NCI-H510A (cell line): ENCODE measurements at places on chromosomes 7 and 10.

GRCh38 chr10:98577168-98577567 is 130.4 kb upstream of the HPS1 start:
- DNase-seq, result no peak

- peak; percentile 33 for DNase-seq
These were observed 21.9 kb downstream of the PDCD4 start for GRCh38 chr10:110893559-110894179.

GRCh38 chr10:26090026-26090425 is 126.5 kb upstream of the GAD2 start:
- no peak for DNase-seq

DNA sequence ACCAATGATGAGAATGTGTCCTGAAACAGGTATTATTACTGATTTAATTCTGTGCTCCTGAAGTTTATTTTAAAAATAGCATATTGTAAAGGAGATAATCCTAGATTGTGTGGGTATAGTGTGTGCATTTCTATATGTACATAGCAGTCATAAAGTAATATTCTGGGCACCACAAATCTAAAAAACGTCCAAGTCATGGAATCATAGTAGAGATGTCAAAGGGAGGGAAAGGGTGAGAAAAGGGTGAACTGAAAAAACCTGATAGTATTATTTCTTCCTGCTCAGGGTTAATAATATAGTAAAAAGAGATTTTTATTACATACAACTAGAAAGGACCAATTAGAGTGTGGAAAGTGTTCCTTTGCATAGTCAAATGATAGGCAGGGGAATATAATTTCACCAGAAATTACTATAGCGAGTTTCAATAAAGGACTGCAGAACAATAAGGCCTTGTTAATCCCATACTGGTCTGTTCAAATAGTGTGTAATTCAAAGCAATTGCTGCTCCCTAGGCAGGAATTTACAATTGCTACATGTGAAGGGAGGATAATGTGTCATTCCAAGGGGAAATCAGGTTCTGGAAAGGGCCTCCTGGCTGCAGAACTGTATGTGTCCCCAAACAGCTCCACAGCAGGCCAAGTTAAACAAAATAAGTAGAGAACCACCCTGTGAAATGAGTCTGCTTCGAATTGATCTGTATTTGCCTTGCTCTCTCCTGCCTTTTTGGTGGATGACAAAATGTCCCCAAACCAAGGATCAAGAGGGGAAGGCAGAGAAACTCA is 42.5 kb upstream of the KMT2E start:
- no peak for DNase-seq

DNA sequence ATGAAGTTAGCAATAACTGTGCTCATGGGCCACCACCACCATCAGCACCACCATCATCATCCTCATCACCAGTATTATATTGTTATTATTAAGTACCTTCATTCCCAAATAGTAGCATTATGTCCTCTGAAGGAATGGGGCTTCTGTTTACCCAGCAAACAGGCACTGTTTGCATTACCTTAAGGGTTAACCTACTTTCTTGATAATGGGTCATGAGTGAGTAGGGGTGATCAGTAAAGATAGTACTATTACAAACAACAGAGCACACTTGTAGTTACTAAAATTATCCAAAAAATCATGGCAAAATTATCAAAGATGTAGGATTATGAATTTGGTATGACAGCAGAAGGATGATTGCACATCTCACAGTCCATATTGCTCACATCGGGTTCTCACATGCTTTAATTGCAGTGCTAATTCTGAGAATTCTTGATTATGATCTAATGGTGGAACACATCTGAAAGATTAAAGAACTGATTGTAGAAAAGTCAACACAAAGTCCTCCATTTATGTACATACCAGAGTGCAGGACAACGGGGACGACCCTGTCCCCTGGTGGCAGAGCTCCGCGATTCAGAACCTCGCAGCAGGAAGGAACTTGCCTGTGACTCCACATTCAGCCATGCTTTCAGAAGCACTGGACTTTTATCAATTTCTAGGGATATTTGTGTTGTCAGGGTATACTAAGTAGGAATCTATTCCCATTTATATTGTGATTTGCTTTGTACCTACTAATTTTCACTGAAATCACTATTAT is 31.0 kb downstream of the PDE1C start:
- no peak for DNase-seq

- DNase-seq, result no peak
These were observed 63.1 kb upstream of the CNTNAP2 start for GRCh38 chr7:146053492-146053891.

DNA sequence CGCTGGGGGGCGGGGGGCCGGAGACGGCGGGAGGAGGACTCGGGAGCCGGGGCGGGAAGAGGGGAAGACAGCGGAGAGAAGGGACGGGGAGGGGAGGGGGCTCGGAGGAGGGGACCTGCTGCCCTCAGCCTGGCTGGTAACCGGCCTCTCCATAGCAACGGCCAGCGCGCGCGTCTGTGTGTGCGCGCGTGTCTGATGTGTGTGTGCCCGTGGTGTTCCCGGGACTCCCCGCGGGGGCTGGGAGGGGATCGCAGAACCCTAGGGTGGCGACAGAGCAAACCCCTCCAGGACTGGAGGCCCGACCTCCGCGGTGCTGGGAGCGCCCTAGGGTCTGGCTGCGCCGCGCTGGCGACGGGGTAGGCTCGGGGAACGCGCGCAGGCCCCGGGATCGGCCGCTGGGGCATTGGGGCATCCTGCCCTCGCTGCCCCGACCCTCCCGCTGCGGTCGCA is 356.3 kb downstream of the DNAJB6 start:
- DNase-seq, result no peak

GRCh38 chr7:1540776-1541271 is 10.3 kb downstream of the MAFK start:
- DNase-seq, result no peak

GRCh38 chr7:68821846-68822245 is 776.4 kb upstream of the AUTS2 start:
- no peak for DNase-seq

DNA sequence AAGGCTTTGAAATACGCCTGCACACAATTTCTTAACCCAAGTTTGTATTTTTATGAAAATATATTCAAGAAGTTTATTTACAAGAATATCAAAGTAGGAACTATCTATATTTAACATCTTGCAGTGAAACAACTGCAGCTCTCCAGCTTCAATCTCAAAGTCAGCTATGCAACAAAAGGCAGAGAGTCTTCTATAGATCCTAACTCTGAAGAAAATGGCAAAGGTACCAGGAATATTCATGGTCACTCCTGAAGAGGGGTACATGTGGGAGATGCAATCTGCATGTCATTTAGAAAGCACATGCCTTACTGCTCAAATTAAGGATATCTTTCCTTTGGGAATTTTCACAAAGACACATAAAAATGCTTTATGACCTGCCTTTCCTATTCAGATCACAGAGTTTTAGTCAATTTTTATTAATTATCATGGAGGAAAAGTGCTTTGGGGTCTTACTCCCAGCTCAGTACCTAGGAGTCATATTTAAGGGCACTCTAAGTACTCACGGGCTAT is 1.5 kb downstream of the ANK3 start:
- no peak for DNase-seq

GRCh38 chr10:29746080-29746797 is 111.5 kb upstream of the SVIL start:
- no peak for DNase-seq

- no peak for DNase-seq
These were observed 45.2 kb downstream of the LRRC20 start for GRCh38 chr10:70337201-70337651.

DNA sequence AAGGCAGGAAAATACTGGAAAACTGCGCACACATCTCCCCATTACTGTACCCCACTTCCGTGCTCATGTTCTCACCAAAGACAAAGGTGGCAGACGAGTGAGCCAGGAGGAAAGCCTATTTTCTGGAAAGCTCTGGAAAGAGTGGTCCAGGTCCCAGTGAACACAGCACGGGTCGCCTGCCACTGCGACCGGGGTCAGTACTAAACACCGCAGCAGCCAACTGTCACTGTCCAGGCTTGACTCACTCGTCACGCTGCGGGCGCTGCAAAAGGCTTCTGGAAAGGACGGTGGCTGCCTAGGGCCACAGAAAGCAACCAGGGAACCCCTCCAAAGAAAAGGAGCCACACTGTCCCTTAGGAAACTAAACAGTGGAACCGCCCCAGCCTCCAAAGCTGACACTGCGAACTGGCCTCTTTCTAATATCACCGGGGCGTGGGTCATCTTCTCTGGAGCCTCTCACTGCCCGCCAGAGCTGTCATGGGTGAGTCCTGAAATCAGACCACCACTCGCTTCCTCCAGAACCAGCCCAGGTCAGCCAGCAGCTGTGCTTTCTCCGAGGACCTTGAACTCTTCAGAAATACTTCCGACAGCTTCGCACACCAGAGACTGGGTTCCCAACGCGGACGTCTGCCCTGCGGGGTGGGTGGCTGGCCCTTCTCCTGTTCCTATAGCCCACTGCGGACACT is 4.0 kb downstream of the RADIL start:
- DNase-seq, result no peak

DNA sequence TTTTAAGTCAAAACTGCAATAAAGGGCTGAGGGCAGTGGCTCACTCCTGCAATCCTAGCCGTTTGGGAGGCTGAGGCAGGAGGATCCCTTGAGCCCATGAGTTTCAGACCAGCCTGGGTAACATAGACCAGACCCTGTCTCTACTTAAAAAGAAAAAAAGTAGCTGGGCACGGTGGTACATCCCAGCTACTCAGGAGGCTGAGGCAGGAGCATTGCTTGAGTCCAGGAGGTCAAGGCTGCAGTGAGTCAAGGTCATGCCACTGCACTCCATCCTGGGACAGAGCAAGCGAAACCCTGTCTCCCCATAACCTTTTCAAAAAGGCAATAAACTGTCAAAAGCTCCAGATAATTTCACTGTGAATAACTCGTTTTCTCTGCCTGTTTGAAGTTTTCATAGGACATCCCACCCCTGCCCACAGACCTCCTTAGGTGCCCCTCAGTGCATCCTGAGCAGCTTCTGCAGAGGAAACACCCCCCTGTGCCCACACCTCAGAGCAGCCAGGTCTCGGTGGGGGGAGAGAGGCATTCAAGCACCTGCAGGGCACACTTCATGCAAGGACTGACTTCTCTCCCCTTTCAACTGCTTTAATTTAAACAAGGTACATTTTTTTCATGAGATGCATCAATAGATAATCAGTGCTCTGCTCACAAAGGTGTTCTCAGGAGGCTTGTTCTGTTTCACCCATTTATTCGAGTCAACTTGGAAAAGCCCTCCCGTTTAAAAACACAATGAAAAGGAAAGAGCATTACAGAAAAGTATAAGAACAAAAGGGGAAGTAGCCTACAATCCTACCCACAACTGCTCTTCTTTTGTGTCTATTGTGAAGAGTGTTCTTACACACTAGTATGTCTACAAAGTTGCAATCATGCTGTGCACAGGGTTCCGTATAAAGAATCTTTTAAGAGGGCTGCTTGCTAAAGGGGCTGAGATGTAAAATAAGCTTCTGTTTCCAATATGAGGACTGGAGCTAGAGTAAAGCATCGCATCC is 104.9 kb downstream of the KMT2E start:
- no peak for DNase-seq

- no peak for DNase-seq
These were observed 163.6 kb upstream of the HPS1 start for GRCh38 chr10:98610301-98610700.

GRCh38 chr7:148464947-148465346 is 125.6 kb upstream of the C7orf33 start:
- no peak for DNase-seq

- DNase-seq, result no peak
These were observed 152.2 kb downstream of the NXPH1 start for GRCh38 chr7:8585591-8585990.
